ENCODE measurements at places on chromosomes 7 and 10. TPM values are rescaled to one million over a fixed set of nuclear protein-coding genes. Genes with fewer than 3 reads are reported as not detected.

ADRA2A gene
- 0.24 TPM for total RNA-seq

C10orf53 gene
- 1.2 TPM for total RNA-seq

RBM20 gene
- 2.2 TPM for total RNA-seq

CYP2C19 gene
- total RNA-seq = 6.3 TPM

JCAD gene
- 71.0 TPM for total RNA-seq

CUL2 gene
- 20.9 TPM for total RNA-seq

POM121 gene
- 7.0 TPM for total RNA-seq

CALHM3 gene
- total RNA-seq = not detected

ANKRD61 gene
- not detected for total RNA-seq

PNLIPRP2 gene
- total RNA-seq = not detected

OR2A42 gene
- 0.48 TPM for total RNA-seq

SLC13A1 gene
- 0.48 TPM for total RNA-seq

IPMK gene
- 8.9 TPM for total RNA-seq

FAM221A gene
- 9.6 TPM for total RNA-seq

ACTL6B gene
- not detected for total RNA-seq

IFIT2 gene
- 9.1 TPM for total RNA-seq

NKX1-2 gene
- total RNA-seq = not detected

SPDYE2B gene
- total RNA-seq = 2.6 TPM
